ENCODE measurements at places on chromosomes 7 and 10.
A peak's percentile ranks its signal among the peaks of the same experiment; 100 is the strongest.

GRCh38 chr10:95841661-95842498 lies 65.9 kb upstream of the CC2D2B start:
- DNase-seq, result peak; percentile 12

DNA sequence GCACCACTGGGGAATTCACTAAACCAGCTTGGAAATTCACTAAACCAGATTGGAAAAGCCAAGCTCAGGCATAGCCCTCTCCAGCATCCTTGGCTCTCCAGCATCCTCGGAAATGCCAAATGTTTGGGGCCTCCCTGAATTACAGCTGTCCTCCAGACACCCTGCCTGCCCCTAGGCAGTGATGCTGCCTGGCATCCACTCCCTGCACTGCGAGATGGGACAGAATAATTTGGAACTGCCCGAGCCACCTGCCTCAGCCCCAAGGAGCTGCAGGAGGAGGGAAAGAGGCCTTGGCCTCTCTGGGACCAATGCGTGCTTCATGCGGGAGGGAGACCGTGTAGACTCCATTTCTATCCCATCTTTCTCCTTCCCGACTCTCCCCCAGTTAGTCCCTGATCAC lies 64.3 kb downstream of the INSIG1 start:
- no peak for DNase-seq

DNA sequence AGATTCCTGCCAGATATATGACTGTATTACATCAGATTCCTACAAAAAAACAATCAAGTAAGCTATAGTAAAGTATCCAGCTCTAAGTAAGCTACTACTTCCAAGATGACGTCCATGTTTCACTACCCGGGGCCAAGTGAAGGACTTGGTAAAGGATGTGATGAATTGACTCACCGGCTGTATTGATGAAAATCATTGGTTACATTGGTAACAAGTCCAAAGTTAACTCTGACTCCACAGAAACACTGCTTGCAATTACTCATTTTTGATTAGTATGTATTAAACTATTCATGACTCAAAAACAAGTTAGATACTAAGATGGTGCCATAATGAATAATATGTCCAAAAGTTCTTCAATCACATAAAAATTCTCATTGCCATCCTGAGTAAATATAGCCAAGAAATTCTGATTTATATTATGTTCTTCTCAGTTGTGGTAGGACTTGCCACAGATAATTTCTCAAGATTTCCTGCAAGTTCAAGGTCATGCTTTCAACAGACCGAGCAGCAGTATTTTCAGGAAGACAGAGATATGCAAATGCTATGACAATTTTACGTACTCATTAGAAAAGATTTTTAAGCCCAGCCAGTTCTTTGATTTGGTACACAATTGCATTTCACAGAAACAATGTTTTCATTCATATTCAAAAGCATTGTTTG lies 12.6 kb upstream of the DNAJC1 start:
- DNase-seq, result no peak

DNA sequence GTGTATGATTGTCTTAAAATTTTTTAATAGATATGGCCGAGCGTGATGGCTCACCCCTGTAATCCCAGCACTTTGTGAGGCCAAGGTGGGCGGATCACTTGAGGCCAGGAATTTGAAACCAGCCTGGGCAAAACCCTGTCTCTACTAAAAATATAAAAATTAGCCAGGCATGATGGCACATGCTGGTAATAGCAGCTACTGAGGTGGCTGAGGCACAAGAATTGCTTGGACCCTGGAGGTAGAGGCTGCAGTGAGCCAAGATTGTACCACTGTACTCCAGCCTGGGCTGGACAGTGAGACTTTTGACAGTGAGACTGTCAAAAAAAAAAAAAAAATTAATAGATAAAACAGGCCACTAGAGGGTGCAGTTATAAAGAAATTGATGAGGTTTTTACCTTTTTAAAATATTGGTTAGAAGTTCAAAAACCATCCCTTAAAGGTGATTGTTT lies 20.5 kb downstream of the NOM1 start:
- no peak for DNase-seq

GRCh38 chr7:155911471-155912105 lies 99.3 kb upstream of the SHH start:
- no peak for DNase-seq

GRCh38 chr7:6330657-6331056 lies 58.2 kb upstream of the CYTH3 start:
- DNase-seq, result no peak

GRCh38 chr7:137928626-137929025 lies 73.3 kb downstream of the CREB3L2 start:
- DNase-seq, result no peak

DNA sequence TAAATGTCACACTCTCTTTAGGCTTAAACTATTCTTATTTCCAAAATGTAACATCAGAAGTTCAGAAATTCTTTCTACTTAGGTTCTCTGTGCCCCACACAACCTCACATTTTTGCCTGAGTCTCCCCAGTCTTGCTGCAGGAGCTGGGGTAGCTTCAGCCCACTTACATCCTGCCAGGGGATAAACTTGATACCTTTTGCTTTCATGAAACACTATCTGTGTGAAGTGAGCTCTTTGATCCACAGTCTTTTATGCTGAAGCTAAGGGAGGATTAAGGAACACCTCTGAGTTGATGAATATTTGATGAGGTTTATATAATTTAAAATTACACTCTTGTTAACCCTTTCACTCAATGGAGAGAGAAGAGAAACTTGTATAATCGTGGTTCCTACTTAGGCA lies 341.0 kb downstream of the AUTS2 start:
- DNase-seq, result no peak

- DNase-seq, result no peak
These were observed 208.6 kb downstream of the PTPRN2 start for GRCh38 chr7:158378978-158379377.

- no peak for DNase-seq
These were observed 241.7 kb downstream of the TMEM26 start for GRCh38 chr10:61211468-61211867.
